ENCODE measurements at places on chromosomes 11 and 22.
A peak's percentile ranks its signal among the peaks of the same experiment; 100 is the strongest.

- no peak for DNase-seq
Observed at GRCh38 chr11:89458716-89459115, 32.5 kb downstream of the NOX4 start.

GRCh38 chr11:126217491-126217890 is 5.9 kb downstream of the FAM118B start:
- DNase-seq = no peak

- no peak for DNase-seq
Observed at GRCh38 chr11:76801225-76801624, 18.1 kb downstream of the TSKU start.

DNA sequence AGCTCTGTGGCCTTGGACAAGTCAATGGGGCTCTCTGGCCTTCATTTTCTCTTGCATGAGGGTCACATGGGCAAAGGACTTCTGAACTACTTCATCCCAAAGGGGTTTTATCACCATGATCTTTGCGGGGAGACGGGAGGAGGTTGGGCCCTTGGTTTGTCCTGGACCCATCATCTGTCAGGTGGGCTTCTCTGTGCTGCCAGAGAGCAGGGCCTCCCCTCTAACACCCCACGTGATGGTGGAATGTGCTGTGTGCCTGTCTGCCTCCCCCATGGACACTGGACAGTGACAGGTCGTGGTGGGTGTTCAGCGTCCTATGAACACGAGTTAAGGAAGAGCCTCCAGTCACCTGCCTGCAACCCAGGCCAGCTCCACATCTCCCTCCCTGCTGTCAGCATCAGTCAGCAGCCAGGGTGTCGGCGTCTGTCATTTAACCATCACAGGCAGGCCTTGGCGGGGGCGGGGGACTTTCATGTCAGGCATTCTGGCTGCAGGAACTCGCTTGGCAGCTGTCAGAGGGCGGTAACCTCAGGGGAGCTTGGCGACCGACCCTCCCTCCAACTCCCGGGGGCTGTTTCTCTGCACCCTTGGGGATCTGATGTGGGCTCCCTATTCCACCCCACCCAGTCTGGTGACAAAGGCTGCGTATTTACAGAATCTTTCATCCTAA is 2.6 kb upstream of the SUN2 start:
- DNase-seq = peak; percentile 89

GRCh38 chr11:44901786-44902185 is 48.9 kb downstream of the TP53I11 start:
- no peak for DNase-seq

- DNase-seq = no peak
Observed at GRCh38 chr11:75196426-75196825, 44.1 kb upstream of the TPBGL start.

DNA sequence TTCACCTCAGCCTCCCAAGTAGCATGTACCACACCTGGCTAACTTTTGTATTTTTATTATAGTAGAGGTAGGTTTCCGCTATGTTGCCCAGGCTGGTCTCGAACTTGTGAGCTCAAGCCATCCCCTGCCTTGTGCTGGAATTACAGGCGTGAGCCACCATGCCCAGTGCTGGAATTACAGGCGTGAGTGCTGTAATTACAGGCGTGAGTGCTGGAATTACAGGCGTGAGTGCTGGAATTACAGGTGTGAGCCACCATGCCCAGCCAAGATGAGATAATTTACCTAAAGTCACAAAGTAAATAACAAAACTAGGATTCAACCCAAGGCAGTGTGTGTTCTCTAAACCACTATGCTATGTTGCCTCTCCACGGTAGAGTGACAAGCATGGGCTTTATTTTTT is 3.6 kb upstream of the UBXN1 start:
- DNase-seq = no peak

GRCh38 chr22:41362615-41363014 is 19.1 kb upstream of the TEF start:
- DNase-seq = no peak

GRCh38 chr11:87213444-87213843 is 175.7 kb downstream of the TMEM135 start:
- DNase-seq = no peak

GRCh38 chr22:45763236-45763624 is 91.6 kb downstream of the ATXN10 start:
- no peak for DNase-seq

DNA sequence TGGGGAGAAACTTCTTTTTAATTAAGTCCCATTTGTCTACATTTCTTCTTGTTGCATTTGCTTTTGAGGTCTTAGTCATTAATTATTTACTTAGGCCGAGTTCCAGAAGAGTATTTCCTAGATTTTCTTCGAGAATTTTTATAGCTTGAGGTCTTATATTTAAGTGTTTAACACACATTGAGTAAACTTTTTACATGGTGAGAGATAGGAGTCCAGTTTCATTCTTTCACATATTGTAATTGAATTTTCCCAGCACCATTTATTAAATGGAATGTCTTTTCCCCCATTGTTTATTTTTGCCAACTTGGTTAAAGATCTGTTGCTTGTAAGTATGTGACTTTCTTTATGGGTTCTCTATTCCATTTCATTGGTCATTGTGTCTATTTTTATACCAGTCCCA is 1344.0 kb upstream of the RAG2 start:
- DNase-seq = no peak

DNA sequence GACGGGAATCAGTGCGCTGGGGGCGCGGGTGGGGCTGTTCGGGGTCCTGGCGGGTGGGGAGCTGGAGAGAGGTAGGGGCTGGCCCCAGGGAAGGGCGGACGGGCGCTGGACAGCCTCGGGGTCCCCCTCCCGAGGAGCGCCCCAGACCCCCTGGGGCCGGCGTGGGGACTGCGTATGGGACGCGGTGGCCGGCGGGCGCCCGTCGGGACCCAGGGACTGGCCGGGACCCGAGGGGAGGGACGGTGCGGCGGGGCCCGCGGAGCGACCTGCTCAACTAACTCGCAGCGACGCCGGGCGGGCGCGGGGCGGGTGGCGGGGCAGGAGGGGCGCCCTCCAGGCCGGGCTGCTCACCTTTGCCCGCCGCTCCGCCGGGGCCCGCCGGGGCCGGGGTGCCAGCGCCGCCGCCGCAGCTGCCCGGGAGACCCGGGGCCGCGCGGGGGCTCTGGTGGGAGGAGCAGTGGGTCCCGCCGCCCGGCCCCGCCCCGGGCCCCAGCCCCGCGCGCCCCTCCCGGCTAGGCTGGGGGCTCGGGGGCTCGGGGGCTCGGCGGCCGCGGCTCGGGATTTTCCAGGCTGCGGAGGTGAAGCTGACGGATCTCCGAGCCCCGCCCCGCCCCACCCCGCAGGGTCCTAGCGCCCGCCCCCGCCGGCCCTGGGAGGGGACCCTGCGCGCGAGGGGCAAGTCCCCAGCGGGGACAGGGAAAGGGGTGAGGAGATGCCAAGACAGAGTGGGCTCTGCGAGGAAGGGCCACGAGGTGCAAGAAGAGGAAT is 12.3 kb downstream of the STARD10 start:
- DNase-seq = peak; percentile 79

DNA sequence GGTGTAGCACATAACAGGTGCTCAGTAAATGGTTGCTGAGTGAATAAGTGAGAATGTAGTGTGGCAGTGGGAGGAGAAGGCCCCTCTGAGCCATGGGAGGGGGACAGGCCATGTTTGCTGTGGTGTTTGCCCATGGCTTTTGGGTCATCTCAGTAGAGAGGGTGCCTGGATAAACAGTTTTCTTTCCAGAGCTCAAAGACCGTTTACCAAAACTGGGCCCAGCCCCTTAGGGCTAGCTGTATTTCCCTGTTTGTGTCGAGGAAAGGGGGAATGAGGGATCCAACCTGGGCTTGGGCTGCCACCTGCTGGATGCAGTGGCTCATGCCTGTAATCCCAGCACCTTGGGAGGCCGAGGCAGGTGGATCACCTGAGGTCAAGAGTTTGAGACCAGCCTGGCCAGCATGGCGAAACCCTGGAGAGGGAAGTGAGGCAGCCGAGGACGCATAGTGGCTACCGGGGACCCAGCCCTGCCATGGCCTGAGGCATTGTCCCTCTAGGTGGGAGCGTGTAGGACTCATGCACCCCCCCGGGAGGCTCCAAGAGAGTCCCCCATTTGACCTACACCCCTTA is 8.7 kb upstream of the LTO1 start:
- no peak for DNase-seq

GRCh38 chr11:130115218-130115617 is 44.4 kb upstream of the ST14 start:
- DNase-seq = no peak

GRCh38 chr11:97995874-97996273 is 1024.9 kb upstream of the CNTN5 start:
- DNase-seq = no peak

- no peak for DNase-seq
Observed at GRCh38 chr11:8025123-8025522, 38.0 kb downstream of the EIF3F start.

- DNase-seq = no peak
Observed at GRCh38 chr11:120182790-120183491, 27.9 kb upstream of the OAF start.

- no peak for DNase-seq
Observed at GRCh38 chr11:115263799-115264656, 240.2 kb downstream of the CADM1 start.

DNA sequence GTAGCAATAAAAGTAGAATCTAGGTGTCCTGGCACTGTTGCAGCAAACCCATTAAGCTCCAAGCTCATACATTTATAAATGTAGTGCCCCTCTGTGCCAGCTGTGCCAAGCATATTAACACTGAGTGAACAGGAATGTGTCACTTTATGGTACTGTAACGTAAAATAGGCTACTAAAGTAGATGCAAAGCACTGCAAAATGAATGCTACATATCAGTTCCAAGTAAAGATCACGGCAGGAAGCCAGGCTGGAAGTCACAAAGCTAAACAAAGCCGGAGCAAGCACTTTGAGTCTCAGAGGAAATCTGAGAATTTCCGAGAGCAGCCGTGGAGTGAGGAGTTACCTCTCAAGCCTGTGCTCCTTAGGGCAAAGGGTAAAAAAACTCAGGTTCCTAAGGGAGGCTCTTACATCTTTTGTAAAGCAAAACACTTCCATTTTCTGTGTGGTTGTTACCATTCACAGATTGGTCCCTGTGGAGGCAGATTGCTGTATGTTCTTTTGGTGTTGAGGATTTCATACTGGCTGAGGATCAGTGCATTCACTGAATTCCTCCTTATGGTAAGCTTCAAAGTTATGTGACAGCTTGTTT is 85.7 kb downstream of the WNT11 start:
- DNase-seq = no peak

GRCh38 chr22:21937041-21937820 is 15.4 kb downstream of the PPM1F start:
- DNase-seq = no peak

GRCh38 chr11:65559951-65560537 is 1.9 kb upstream of the LTBP3 start:
- no peak for DNase-seq

DNA sequence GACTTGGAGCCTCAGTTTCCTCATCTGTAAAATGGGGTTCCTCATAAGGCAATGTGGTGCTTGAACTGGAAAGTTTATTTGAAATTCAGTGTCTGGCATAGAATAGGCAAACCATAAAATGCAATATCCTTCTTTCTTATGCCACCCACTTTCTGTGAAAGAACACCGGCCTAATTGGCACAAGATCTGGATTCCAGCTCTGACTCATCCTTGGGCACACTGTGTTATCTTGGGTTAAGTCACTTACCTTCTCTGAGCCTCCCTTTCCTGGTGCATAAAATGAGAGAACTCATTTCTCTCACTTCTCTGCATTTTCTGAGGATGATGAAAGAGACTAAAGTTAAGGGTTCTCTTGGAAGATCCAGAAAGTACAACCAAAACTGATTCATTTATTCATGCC is 5.1 kb downstream of the INSC start:
- no peak for DNase-seq

DNA sequence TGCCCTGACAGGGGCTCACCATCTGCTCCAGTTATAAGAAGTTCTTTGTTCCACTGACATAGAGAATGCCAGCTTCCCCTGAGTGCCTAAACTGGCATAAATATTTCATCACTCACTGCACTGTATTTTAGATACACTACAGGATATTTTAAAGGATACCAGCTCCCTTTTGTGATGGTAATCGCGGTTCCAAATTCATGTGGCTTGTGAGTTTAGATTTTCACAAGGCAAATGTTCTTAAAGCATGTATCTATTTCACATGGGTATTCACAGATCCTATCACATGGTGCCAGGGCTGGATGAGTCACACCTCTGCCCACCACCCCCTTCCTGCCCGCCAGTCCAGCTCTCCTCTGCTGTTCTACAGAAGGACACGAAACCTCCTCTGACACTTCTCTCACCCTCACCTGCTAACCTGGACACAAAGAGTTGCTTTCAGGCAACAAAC is 105.5 kb downstream of the KCNC1 start:
- DNase-seq = no peak

DNA sequence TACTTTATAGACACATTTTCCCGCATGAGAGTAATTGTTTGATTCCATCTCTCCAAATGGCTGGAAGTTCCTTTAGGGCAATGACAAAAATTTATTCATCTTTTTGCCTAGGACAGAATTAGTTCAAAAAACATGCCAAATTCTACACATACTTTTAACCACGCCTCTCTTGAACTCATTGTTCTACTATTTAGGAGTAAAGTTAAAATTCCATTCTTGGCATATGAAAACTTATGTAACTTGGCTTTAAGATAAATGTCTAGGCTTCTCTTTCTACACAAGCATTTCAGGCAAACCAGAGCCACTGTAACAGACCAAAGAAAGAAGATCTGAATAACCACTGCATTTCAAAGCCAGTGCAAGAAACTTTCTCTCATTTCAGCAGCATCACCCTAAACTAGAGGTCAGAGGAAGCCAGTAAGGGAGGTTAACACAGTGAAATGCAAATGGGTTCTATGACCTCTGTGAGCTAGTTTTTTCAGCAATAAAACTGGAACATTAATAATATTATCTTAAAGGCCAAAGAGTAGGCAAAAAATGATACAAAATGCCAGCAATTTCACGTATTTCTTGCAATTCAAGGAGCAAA is 73.0 kb downstream of the RSF1 start:
- no peak for DNase-seq

DNA sequence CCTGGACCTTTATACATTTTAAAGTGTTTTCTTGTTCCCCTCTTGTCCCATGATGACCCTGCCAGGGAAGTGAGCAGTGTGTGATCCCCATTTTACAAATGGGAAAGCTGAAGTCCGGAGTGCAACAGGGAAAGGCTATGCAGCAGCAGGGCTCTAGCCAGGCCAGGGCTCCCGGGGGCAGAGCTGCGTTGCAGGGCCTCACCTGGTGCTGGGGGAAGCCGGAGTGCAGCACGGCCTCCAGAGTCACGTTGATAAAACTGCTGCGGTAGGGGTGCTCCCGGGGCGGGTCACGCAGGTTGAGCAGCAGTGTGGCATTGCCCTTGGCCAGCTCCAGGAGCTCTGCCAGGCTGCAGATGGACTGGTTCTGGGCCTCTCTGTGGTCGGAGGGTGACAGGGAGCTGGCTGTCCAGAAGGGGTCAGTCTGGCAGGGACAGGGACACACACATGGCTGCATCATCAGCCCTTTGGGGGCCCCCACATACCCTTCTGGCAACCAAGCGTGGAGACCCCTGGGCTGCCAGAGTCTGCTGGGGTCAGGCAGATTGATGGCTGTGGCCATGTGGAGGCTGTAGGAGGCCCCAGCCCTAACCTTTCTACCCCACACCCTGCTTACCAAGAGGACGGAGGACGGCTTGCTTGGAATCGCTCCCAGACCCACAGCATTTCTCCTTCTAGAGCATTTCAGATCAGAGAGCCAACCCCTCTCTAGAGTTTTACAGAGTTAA is 9.3 kb upstream of the KLHL35 start:
- no peak for DNase-seq

All from CD4-positive, alpha-beta T cell treated with Interleukin-17A for 4 hours (primary cell).